ENCODE measurements at places on chromosomes 3 and 15.

DNA sequence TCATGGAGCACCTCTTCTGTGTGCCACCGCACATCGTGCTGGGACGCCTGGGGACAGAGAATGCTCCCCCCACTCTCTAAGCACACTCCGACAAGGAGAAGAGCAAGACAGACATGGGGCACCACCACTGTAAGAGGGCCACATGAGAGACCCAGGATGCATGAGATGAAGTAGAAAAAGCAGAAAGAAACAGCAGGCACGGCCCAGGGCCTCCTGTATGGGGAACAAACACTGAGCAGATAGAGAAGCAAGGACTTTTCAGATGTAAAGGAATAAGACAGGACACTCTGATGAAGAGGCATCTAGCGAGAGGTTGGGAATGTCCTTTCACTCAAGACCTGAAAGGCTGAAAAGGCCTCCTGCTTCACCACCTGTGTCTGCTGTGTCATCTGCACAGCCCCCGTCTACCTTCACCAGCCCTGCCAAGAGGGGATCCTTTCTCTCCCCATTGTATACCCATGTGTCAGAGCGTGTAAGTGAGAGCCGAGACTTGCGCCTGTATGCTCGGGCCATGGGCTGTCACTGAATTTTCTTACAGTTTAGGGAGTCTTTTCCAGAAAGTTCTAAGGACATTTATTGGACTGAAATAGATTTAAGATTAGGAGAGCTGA is 125.6 kb downstream of the LRRK1 start:
- H3K4me3 ChIP-seq, result no peak overlapping the region
- DNase-seq, result no peak
- no peaks in the 10 kb centered on the region for H3K36me3 ChIP-seq
- H3K4me1 ChIP-seq, result no peaks in the 10 kb centered on the region

- peak; percentile 61 for DNase-seq
- peaks cover 8% of the 10 kb centered on the region for H3K4me1 ChIP-seq
- no peak overlapping the region for H3K4me3 ChIP-seq
- no peaks in the 10 kb centered on the region for H3K36me3 ChIP-seq
Measured at GRCh38 chr15:60326824-60327654, 70.7 kb downstream of the ANXA2 start.

- DNase-seq, result no peak
- no peak overlapping the region for H3K27ac ChIP-seq
- no peaks in the 10 kb centered on the region for H3K27me3 ChIP-seq
- H3K4me3 ChIP-seq, result no peak overlapping the region
- H3K36me3 ChIP-seq, result no peaks in the 10 kb centered on the region
Measured at GRCh38 chr15:20659265-20659664, 117.7 kb upstream of the GOLGA6L6 start.

- peaks cover 5% of the 10 kb centered on the region for H3K36me3 ChIP-seq
- H3K27me3 ChIP-seq, result no peaks in the 10 kb centered on the region
- no peak overlapping the region for H3K27ac ChIP-seq
- H3K4me3 ChIP-seq, result no peak overlapping the region
- H3K4me1 ChIP-seq, result peaks cover 13% of the 10 kb centered on the region
Measured at GRCh38 chr3:43704697-43705096, 14.0 kb downstream of the ABHD5 start.

DNA sequence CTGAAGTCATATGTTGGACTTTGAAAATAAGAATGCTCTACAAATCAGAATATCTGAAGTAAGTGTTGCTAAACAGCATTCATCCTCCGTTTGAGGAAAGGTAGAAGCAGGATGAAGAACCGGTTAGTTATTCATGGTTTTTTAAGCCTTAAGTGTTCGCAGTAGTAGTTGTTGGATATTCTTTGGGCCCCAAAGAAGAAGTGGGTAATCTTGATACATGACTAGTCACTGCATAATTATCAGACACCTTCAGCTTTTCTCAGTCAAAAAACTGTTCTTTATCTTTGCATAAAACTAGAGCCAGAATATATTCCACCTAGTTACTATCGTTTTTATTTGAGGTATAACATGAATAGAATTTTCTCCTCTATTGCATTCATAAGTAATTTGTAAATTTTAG is 13.8 kb downstream of the RAB5A start:
- no peaks in the 10 kb centered on the region for H3K27me3 ChIP-seq
- no peak overlapping the region for H3K4me3 ChIP-seq
- H3K4me1 ChIP-seq, result peaks cover 48% of the 10 kb centered on the region
- H3K27ac ChIP-seq, result no peak overlapping the region
- no peak for DNase-seq
- peaks cover 6% of the 10 kb centered on the region for H3K36me3 ChIP-seq

- H3K4me1 ChIP-seq, result no peaks in the 10 kb centered on the region
- H3K36me3 ChIP-seq, result peaks cover 9% of the 10 kb centered on the region
- DNase-seq, result no peak
Measured at GRCh38 chr15:64685230-64685888, 90.0 kb downstream of the RBPMS2 start.

GRCh38 chr3:22241110-22241509 is 490.1 kb upstream of the ZNF385D start:
- H3K4me1 ChIP-seq, result no peaks in the 10 kb centered on the region
- peaks cover 1% of the 10 kb centered on the region for H3K36me3 ChIP-seq
- no peak overlapping the region for H3K27ac ChIP-seq

DNA sequence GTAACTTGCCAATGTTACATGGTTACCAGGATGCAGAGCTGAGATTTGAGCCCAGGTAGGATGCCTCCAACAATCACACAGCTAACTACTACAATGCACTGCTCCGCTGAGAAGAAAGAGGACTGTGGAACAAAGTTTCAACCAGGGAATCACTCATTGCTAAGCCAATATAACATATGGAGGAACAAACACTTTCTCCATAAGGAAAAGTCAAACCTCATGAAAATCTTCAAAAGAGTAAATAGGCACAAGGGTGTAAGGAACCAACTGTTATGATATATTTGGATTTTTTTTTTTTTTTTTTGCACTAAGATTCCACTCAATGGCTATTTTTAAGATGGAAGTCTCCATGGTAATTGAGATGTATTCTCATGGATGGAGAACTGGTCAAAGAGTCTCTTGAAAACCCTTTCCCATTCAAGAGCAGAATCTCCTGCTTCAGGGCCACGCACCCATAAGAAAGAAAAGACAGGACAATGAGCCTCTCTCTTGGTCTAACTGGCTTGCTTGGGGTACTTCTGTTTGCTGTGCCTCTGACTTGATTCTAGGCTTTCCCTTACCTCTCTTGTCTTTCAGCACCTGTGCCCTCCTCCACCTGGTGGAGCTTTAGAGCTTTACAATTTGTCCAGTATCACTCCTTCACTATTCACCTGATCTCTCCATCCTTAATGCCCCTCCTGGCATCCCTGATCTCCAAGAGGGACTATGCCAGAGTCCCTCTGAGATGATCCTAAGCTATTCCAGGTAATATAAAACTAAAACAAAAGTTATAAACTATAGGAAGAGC is 252.8 kb downstream of the NTRK3 start:
- no peaks in the 10 kb centered on the region for H3K27me3 ChIP-seq
- H3K27ac ChIP-seq, result no peak overlapping the region
- no peak for DNase-seq

DNA sequence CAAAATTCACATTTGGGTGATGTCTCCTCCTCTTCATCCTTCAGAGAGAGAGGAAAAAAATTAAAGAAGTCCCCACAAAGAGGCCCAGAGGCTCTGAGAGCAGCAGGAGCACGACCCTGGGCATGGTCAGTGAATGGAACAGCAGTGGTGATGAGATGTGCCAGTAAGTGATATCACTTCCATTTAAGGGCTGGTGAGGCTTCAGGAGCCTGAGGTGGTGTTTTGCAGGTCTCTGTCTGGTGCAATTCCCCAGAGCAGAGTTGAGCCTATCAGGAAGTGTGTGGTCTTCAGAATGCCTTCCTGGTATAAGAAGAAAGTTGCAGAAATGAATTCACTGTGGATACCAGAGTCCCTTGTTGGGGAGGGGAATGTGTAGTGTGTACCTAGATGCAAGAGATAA is 21.4 kb downstream of the ERICH6 start:
- no peak for DNase-seq
- no peak overlapping the region for H3K4me3 ChIP-seq
- no peaks in the 10 kb centered on the region for H3K36me3 ChIP-seq
- H3K27ac ChIP-seq, result no peak overlapping the region
- peaks cover 29% of the 10 kb centered on the region for H3K4me1 ChIP-seq
- H3K27me3 ChIP-seq, result peaks cover 6% of the 10 kb centered on the region

DNA sequence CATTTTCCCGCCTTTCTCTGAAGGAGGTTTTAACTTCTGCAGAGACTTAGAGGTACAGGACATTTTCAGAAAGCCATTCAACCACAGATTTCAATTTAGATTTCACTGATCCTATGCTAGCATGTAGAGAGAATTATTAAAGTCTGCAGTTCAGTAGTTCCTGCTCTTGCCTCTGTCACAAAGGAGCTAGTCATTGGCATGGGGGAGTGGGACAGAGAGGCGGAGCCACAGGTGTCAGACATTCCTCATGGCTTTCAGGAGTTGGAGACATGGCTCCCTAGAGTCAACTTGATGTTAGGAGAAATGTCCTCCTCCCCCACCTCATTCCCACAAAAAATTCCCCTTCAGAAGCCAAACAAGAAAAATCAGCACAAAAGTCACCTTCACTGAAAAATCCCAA is 66.0 kb upstream of the SIAH2 start:
- DNase-seq, result no peak
- no peaks in the 10 kb centered on the region for H3K4me1 ChIP-seq
- peaks cover 4% of the 10 kb centered on the region for H3K27me3 ChIP-seq

DNA sequence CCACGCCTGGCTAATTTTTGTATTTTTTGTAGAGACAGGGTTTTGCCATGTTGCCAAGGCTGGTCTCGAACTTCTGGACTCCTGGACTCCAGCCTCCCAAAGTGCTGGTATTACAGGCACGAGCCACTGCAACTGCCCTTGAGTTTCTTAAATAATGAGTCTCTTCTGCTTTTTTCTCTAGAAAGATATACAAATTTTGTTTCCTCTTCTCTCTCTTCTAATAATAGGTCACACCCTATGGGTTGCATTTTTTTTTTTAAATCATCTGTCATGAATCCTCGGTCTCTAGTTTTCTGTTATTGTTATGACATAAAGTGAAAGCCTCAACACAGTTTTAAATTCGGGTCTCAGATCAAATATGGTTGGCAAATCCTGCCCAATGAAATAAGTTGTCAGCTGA is 111.2 kb downstream of the IL12A start:
- H3K36me3 ChIP-seq, result no peaks in the 10 kb centered on the region
- H3K4me3 ChIP-seq, result no peak overlapping the region
- H3K27me3 ChIP-seq, result peaks cover 7% of the 10 kb centered on the region
- no peak overlapping the region for H3K27ac ChIP-seq

DNA sequence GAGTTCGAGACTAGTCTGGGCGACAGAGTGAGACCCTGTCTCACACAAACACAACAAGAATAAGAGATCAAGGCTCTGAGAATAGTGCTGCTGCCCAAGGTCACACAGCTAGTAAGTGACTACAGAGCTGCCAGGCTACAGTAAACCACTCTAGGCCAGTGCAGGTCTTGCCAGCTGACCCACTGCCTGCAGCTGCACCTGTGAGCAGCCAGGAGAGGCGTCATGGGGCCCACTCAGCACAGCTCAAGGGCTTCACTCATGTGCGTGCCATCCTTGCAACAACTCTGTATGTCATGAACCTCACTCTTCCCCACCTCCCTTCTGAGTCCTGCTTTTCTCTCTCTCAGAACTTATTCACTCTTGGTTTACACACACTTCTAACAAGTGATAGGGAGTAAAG is 176.7 kb downstream of the SMAD6 start:
- no peak for DNase-seq
- no peaks in the 10 kb centered on the region for H3K36me3 ChIP-seq
- H3K4me1 ChIP-seq, result no peaks in the 10 kb centered on the region
- H3K27ac ChIP-seq, result no peak overlapping the region
- H3K4me3 ChIP-seq, result no peak overlapping the region
- H3K27me3 ChIP-seq, result peaks cover 9% of the 10 kb centered on the region

- no peaks in the 10 kb centered on the region for H3K27me3 ChIP-seq
- no peak overlapping the region for H3K4me3 ChIP-seq
- H3K27ac ChIP-seq, result no peak overlapping the region
- peaks cover 22% of the 10 kb centered on the region for H3K36me3 ChIP-seq
- peaks cover 33% of the 10 kb centered on the region for H3K4me1 ChIP-seq
- DNase-seq, result no peak
Measured at GRCh38 chr3:66237552-66237951, 16.8 kb downstream of the SLC25A26 start.

- H3K4me1 ChIP-seq, result peaks cover 10% of the 10 kb centered on the region
- DNase-seq, result no peak
- H3K27me3 ChIP-seq, result no peaks in the 10 kb centered on the region
Measured at GRCh38 chr15:55327387-55327786, 8.4 kb downstream of the PIGB start.

DNA sequence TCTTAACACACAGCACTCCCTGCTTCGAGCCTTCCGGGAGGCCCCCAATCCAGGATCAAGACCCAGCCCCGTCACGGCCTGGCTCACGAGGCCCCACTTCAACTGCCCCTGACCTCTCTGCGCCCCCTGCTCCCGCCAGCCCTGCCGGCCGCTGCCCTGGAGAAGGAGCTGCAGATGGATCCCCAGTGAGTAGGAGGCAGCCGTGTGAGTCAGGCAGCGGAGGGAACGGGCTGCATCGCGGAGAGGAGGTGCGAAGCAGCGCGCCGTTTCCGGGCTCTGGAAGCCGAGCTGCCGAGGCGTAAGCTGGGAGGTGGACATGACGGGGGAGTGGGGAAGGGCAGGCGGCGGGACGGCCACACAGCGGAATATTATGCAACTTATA is 133.4 kb downstream of the TPRA1 start:
- peaks cover 9% of the 10 kb centered on the region for H3K4me1 ChIP-seq
- no peaks in the 10 kb centered on the region for H3K36me3 ChIP-seq
- no peak overlapping the region for H3K4me3 ChIP-seq
- peak; percentile 39 for DNase-seq
- H3K27me3 ChIP-seq, result peaks cover 84% of the 10 kb centered on the region

Measured in activated T-cell treated with anti-CD3 and anti-CD28 coated beads, Interleukin-2, amount 50 U/mL, for 72 hours (primary cell).